Brain microvascular endothelial cell (primary cell): ENCODE measurements at places on chromosomes 7 and 10.

DNA sequence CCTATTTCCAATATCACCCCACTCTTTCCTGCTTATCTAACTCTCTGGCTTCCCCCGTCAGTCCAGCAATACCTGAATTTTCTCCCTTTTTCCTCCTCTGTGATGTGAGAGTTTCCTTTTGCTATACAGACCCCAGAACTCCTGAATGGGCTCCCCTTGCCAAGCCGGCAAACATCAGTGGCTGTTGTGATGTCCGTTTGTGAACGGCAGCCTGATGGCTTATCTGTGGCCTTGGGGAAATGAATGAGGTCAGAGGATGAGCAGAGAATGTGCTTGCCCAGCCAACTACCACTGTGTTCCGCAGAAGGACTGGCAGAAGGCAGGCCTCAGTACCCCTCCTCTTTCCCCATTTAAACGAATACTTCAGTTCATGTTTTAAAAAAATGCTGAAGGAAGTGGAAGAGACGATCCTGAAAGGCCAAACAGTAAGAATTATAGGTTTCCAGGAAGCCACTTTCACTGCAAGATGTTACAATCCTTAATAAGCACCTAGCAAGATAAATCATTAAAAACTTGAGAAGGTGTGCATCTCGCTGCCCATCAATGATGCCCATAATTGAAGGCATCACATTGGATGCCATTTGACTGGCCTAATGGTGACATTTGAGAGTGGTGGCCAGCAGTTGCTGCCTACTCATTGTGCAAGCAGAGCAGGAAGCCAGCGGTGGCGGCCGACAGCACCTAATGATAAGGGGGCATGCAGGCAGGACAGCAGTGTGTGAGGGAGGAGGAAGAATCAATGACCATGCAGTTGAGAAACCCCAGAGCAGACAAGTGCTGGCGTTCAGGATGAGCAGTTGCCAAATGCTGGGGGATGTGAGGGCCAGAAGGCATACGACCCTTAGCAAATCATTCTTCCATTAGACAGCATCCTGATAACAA is 31.5 kb downstream of the SLC18A2 start:
- no peak for DNase-seq

DNA sequence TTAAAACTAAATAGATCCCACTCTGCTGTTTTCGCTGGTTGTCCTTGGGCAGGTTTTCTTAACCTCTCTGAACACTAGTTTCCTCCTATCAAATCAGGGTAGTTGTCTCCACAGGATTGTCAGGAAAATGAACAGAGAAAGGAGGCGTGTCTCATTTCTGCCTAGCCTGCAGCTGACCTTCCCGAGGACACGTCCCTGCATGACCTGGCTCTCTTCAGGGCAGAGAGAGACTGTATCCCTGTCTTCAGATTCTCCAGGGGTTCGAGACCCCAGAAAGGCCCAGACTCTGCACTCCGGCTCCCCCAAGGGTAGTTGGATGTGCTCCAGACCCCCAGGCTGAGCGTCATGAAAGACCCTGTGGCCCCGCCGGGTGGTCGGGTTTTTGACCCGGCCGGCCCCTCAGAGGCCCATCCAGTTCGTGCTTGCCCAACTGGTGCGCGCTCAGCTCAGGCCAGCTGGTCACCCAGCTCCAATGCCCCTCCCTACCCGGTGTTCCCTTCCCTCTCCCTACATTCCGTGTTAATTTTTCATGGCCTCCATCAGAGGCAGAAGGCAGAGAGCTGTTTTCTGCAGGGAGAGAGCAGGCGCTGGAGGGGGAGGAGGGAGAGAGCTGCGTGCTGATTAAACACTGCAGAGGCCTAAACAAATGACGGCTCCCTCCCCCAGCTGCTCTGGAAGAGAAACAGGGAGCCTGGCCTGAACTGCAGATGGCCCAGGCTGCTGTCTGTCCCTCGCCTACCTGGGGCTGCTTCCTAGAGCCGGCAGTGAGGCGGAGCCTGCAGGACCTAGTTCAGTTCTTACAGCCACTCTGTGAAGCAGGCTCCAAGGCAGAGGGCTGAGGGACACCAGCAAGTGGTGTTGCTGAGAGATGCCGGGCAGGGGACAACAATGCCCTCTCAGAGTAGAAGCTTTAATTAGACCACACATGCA is 86.2 kb upstream of the PPIF start:
- no peak for DNase-seq

DNA sequence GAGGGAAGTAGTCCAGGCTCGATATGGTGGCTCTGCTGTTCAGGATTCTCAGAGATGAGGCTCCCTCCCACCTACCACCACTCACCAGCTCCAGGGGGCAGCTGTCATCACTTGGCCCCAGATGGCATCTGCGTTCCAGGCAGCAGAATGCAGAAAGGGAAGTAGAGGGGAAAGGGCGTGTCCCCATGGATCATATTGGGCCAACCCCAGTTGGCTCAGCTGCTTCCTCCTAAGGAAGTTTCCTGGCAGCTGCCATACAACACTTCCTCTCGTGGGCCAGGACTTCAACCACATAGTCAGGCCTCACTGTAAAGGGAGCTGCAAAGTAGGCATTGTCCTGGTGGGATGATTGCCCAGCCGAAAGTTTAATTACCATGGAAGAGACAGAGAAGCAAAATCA is 1.6 kb upstream of the TEX36 start:
- no peak for DNase-seq

- peak; percentile 97 for DNase-seq
Measured at GRCh38 chr10:123997486-123998196, 95.8 kb downstream of the CHST15 start.

GRCh38 chr10:118892255-118892654 is 137.3 kb upstream of the NANOS1 start:
- DNase-seq = no peak

DNA sequence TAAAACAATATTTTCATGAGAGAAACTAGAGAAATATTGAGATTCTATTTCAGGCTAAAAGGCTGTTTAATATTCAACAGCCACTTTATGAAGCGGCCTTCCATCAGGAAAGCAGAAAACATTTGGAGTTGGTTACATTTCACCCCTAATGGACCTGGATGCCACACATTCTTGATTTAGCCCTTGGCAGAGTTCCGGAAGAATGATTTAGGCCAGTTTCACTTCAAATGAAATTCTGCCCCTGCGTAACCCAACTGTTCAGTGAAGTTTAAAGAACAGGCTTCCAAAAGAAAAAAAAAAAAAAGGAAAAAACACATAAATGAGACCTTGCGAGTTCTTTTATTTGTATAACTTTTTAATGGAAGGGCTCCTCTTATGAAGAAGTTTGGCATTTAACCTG is 239.2 kb upstream of the AKR1E2 start:
- no peak for DNase-seq

GRCh38 chr7:142811154-142811737 is 40.5 kb downstream of the PRSS2 start:
- DNase-seq = peak; percentile 73

DNA sequence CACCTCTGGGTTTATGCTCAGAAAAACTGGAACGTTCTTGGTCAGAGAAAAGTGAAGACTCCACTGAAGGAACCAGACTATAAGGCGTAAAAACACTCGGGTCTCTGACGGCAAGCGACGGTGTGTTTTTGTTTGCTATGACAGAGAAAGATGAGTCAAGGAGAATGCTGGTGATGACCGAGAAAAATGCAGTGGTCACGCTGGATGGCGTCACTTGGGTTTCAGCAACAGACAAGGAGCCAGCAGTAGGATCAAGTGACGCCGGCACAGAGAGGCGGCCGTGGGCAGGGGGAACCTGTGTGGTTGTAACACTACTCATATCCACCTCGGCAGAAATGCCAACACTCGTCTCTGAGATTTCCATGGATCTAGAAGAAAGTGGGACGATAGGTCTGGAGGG is 63.4 kb downstream of the KIAA1549 start:
- no peak for DNase-seq

DNA sequence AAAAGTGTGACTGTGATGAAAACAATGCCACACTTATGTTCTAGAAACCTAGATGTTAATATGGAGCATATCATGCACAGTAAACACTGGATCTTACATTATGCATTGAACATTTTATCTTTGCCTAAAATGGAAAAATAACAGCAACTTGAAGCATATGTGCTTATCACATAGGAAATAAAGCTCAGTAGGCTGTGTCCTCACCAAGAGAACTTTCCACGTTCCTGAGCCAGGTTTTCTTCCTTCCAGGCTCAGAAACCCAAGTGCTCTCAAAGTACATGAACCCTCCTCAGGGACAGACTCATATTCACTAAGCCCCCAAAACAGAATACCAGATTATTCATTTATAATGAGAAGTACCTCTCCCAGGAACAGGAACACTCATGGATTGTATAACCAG is 79.4 kb upstream of the PRKAR2B start:
- DNase-seq = no peak

GRCh38 chr7:1496531-1497292 is 7.5 kb downstream of the INTS1 start:
- DNase-seq = no peak

GRCh38 chr7:150685219-150686029 is at the start of gene GIMAP2:
TSS of gene GIMAP2 (plus strand) at chr7:150685706. CDS start at chr7:150687060, 1,354 bp downstream.
- no peak for DNase-seq
